Glutamatergic neuron (in vitro differentiated cells): ENCODE measurements at places on chromosomes 12 and 14. TPM values are rescaled to one million over a fixed set of nuclear protein-coding genes. Genes with fewer than 3 reads are reported as not detected.

Gene LRP1-AS
- total RNA-seq: not detected

DNA sequence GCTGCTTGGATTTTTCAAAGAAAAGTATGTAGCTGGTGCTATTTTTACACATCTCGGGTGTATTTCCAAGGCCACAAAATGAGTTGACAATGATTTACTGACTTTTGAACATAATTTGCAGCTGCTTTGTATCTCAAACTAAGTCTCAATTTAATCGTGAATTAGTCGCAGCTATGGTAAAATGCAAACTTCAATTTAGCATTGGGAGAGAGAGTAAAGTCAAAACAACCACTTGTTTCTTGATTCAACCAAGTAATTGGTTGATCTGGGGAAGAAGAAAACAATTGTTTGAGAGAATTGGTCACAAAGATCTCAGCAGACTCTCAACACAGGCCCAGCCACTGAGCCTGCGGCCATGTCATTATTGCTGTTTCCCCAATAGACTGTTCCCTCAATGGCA lies 75.0 kb upstream of the DYRK2 start:
- no peak for DNase-seq

Gene PTPN21
- total RNA-seq: 63.0 TPM

- DNase-seq: no peak
Measured at GRCh38 chr14:79781882-79782281, 429.4 kb downstream of the DIO2 start.

Gene ANAPC5
- total RNA-seq: 86.0 TPM

Gene OTUB2
- 5.5 TPM for total RNA-seq

- DNase-seq: no peak
Measured at GRCh38 chr12:70540996-70541395, 96.2 kb downstream of the PTPRB start.

DNA sequence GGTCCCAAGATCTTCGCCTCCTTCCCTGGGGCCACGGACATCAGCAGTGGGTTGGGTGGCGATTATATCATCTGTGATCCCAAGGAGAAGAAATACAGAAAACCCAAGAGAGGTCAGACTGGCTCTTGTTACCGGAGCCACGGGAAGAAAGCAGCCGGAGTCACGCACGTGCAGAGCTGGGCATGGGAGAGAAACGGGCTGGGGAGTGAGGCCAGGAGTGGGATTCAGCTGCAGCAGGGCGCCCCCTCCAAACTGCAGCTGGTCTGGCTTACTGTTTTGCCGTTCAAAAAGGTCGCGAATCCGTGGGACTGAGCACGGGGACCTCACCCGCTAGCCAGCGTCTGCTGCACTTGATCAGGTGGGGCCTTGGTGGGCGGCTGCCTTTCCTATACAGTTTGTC lies 206.6 kb upstream of the PRMT8 start:
- DNase-seq: no peak

- no peak for DNase-seq
Measured at GRCh38 chr12:3669594-3669993, 83.3 kb downstream of the CRACR2A start.

Gene EML5
- 2.1 TPM for total RNA-seq
